ENCODE measurements at places on chromosomes 2 and 18.
A peak's percentile ranks its signal among the peaks of the same experiment; 100 is the strongest.

GRCh38 chr2:177114712-177115111 lies 97.9 kb upstream of the HNRNPA3 start:
- no peak for DNase-seq

DNA sequence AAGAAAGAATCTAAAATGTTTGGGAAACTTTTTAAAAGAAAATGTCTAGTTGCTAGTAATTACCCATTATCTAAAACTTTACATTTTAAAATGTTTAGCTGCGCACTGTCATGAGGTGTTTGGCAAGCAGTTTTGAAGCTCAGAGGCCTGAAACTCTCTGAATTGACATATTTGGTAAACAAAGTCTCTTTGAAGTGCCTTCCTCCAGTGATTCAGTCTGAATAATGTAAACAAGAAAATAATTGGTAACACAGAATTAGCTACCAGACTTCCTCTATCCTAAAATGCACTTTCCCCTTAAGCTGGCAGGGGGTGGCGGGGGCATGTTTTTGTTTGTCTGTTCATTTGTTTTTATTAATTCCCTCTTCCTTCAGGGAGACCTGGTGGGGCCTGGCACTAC lies 61.4 kb downstream of the WDR75 start:
- DNase-seq = no peak

GRCh38 chr2:238263204-238264071 lies 23.6 kb upstream of the HES6 start:
- peak; percentile 85 for DNase-seq

GRCh38 chr2:108217211-108217610 lies 22.6 kb upstream of the SULT1C3 start:
- DNase-seq = no peak

DNA sequence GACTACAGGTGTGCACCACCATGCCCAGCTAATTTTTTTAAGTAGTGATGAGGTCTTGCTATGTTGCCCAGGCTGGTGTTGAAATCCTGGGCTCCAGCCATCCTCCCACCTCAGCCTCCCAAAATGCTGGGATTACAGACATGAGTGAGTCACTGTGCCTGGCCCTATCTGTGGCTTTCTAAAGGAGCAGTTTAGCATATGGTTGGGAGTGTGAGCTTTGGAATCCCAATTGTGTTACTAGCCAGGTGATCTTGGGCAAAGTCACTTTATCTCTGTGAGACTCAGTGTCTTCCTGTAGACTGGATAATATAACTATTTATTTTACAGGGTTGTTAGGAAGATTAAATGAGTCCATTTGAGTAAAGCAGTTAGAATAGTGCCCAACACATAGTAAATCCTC lies 19.8 kb upstream of the SMAD4 start:
- no peak for DNase-seq

DNA sequence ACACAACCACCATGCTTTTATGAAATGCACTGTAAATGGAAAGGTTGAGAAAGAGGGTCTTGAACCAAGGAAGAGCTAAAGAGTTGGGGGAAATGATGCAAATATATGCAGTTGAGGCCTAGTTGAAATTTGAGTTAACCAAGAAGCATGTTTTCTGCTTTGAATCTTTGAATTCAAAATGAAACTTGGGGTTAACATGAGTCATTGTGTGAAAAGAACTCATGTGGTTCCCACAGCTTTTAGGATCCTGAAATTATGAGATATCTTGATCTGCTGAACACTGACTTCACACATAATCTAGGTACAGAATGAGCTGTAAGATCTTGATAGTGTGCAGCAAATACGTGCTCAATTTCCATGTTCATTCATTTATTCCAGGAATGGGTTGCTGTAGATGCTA lies 422.9 kb upstream of the TRIB2 start:
- DNase-seq = peak; percentile 16

DNA sequence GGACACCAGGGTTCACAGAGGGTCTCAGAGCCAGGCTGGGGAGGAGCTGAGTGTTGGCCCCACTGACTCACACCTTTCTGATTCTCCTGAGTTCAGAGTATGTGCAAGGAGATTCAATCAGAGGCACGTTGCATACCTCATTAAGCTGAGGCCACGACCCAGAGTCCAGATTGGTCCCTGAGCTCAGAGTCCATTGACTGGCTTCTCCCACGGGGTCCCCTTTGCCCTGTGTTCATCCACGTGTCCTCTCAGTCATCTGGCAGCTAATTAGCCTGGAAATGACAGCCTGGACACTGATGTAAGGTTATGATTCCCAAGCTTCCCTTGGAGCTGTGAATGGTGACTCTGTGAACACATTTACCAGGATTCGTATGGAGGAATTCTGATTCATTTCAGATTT lies 267.2 kb downstream of the SH3BP4 start:
- DNase-seq = no peak

DNA sequence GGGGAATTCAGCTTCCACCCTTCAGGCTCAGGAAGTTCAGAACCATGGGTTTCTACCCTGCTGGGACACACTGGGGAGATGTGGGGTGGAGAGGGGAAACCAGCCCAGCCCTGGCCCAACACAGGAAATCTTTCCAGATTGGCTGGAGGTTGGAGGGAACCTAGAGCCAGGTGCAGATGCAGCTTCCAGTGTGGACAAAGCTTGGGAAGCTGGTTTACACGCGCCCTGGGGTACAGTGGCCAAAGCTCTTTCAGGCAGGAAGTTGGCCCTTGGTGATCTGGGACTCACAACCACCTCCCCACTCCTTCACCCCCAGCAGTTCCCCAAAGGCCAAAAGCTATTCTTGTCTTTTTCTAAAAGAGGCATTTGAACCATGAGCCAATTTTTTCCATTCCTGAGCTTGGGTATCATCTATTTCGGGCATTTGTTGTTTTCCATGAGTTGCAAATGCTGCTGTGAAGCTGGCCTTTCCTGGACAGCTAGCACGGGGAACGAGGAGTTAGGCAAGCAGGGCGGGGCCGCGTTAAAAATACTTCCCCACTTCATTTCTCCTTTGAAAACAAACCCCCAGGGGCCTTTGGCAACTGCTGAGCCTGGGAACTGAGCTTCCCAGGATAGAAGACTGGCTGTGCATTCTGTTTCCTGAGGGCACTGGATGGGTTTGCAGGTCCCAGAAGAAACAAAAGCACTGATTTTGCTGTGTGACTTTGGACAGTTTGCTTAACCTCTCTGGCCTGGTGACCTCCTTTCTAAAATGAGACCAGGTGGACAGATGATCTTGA lies 3.1 kb upstream of the ARID5A start:
- peak; percentile 19 for DNase-seq

All from HCEC 1CT (cell line).